ENCODE measurements at places on chromosomes 2 and 18. TPM values are rescaled to one million over a fixed set of nuclear protein-coding genes. Genes with fewer than 3 reads are reported as not detected.

ZEB2 gene
- 248 TPM for total RNA-seq

DYNC2LI1 gene
- 3.7 TPM for total RNA-seq

TXNDC2 gene
- total RNA-seq, result not detected

SALL3 gene
- not detected for total RNA-seq

PECR gene
- 16.1 TPM for total RNA-seq

DSEL gene
- total RNA-seq, result not detected

ACVR1C gene
- 1.4 TPM for total RNA-seq

BCL11A gene
- total RNA-seq, result 0.81 TPM

CD8A gene
- 67.8 TPM for total RNA-seq

ATP8B1 gene
- total RNA-seq, result not detected

SP140L gene
- 54.0 TPM for total RNA-seq

EML6 gene
- total RNA-seq, result 1.1 TPM

HAT1 gene
- 66.8 TPM for total RNA-seq

ICOS gene
- total RNA-seq, result 68.8 TPM

ACMSD gene
- not detected for total RNA-seq

ASTL gene
- not detected for total RNA-seq

ACVR2A gene
- 1.1 TPM for total RNA-seq

MOGAT1 gene
- total RNA-seq, result not detected

ELOA2 gene
- not detected for total RNA-seq

CAPG gene
- 8.4 TPM for total RNA-seq

KRTCAP3 gene
- 6.1 TPM for total RNA-seq

ZNF892 gene
- 4.4 TPM for total RNA-seq

IL1A gene
- total RNA-seq, result 0.25 TPM

DYNAP gene
- total RNA-seq, result not detected

KLHL14 gene
- total RNA-seq, result not detected

CROCC2 gene
- total RNA-seq, result not detected

SH2D6 gene
- 0.81 TPM for total RNA-seq

DAW1 gene
- total RNA-seq, result not detected

ABCG5 gene
- total RNA-seq, result not detected

MEIS1 gene
- 3.6 TPM for total RNA-seq

VSNL1 gene
- not detected for total RNA-seq

COPS7B gene
- total RNA-seq, result 62.5 TPM

C2orf80 gene
- total RNA-seq, result not detected

IL1RN gene
- 3.7 TPM for total RNA-seq

HDHD2 gene
- total RNA-seq, result 27.7 TPM

CARF gene
- total RNA-seq, result 4.7 TPM

TOGARAM2 gene
- 7.7 TPM for total RNA-seq

CREG2 gene
- not detected for total RNA-seq

VAPA gene
- total RNA-seq, result 153 TPM

GKN2 gene
- not detected for total RNA-seq

HDLBP gene
- total RNA-seq, result 479 TPM

C1QL2 gene
- total RNA-seq, result not detected

SLC9A4 gene
- 0.10 TPM for total RNA-seq

FAM124B gene
- 0.45 TPM for total RNA-seq

PLEKHA3 gene
- total RNA-seq, result 41.2 TPM

All from natural killer cell treated with Interleukin-12 subunit alpha and Interleukin-12 subunit beta and Interleukin-15 and Interleukin-18, amount 100 ng/mL, for 72 hours (primary cell).